Naive thymus-derived CD4-positive, alpha-beta T cell (primary cell): ENCODE measurements at places on chromosomes 6 and 20. TPM values are rescaled to one million over a fixed set of nuclear protein-coding genes. Genes with fewer than 3 reads are reported as not detected.

GRCh38 chr6:136102991-136103688, 147.0 kb downstream of the MTFR2 start:
- no peak for DNase-seq

- DNase-seq, result no peak
Observed at GRCh38 chr6:87971605-87972262, 75.9 kb upstream of the SPACA1 start.

DNA sequence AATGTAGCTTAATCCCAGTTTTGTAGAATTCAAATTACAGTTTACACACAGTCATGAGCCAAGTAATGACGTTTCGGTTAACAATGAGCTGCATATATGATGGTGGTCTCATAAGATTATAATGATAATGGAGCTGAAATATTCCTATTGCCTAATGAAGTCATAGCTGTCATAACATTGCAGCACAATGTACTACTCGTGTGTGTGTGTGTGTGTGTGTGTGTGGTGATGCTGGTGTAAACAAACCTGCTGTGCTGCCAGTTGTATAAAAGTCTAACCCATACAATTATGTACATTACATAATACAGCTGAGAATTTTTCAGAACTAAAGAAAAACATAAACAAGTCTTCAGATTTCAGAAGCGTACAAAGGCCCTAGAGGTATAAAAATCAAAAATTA, 66.7 kb upstream of the ARID1B start:
- no peak for DNase-seq

- DNase-seq, result no peak
Observed at GRCh38 chr6:167505782-167506181, 180.9 kb downstream of the TTLL2 start.

- no peak for DNase-seq
Observed at GRCh38 chr20:64149141-64149540, 15.1 kb upstream of the MYT1 start.

The TFAP2A gene
- not detected for polyA plus RNA-seq

DNA sequence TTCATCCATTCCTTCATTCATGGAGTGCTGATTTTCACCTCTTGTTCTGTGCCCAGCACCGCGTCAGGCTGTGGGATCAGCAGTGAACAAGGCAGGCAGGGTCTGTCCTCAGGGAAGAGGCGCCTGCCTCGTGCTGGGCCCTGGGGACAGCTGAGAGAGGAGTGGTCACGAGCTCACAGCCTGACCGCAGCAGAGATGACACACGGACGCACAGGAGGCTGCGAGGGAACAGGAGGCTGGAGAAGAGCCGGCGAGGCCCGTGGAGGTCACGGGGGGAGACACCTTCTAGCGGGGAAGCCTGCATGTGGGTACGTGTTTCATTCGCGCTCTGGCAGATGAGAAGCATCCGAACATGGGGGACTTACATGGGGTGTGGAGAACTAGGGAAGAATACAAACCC, 27.5 kb downstream of the PXDC1 start:
- no peak for DNase-seq

- no peak for DNase-seq
Observed at GRCh38 chr20:40753472-40753871, 64.4 kb upstream of the MAFB start.

DNA sequence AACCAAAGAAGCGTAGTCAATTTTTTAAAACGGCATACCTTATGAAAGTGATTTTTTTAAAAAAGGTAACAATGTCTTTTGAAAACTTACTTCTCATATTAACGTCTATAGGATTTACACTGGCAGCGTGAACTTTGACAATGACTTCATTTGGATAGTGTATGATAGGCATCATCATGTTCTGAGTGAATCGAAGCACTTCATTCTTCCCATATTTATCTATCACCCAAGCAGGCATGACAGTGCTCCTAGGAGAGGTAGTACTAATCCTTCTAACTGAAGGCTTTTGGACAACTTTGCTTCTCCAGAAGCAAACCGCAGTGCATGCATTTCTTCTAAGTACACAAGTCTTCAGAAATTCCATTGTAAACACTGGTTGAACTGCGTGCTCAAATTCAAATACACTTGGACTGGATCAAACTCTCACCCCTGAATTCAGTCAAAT, 618 bp downstream of the RTN4IP1 start:
- DNase-seq, result no peak

- DNase-seq, result no peak
Observed at GRCh38 chr6:101058296-101058695, 177.2 kb upstream of the ASCC3 start.

The HLA-DOB gene
- 0.57 TPM for polyA plus RNA-seq

- DNase-seq, result no peak
Observed at GRCh38 chr20:35120012-35120701, 27.0 kb downstream of the EDEM2 start.

The PRL gene
- polyA plus RNA-seq, result not detected

DNA sequence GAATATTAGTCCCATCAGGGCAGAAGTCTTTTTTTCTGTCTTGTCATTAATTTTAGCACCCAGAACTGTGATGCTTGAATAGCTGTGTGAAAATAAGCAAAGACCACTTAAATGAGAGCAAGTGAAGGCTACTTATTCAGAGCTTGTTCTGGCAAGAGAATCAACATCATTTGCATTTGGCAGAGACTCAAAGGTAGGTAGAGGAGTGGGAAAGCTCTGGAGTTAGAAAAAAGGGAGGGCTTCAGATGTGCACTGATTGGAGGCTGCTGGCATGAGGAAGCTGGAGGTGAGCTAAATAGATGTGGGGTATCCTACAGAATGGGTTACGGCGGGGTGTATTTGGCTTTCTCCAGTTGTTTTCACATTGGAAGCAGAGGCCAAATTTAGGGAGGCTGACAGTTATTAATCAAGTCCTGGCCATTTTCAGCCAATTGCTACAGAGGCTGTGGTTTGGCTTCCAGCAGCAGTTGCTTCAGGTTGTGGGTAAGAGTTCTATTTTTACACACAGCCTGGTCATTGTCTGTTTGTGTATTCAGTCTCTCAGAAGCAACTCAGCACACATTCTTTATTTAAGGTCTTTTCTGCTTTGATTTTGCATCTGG, 254.3 kb downstream of the BTBD3 start:
- no peak for DNase-seq

- DNase-seq, result no peak
Observed at GRCh38 chr6:114040871-114041270, 69.9 kb upstream of the HDAC2 start.
